ENCODE measurements at places on chromosomes 7 and 10.
A peak's percentile ranks its signal among the peaks of the same experiment; 100 is the strongest.

GRCh38 chr7:44372560-44373417 lies 47.4 kb upstream of the CAMK2B start:
- no peak for DNase-seq

GRCh38 chr7:75617634-75618234 lies 121.0 kb downstream of the HIP1 start:
- DNase-seq: no peak

DNA sequence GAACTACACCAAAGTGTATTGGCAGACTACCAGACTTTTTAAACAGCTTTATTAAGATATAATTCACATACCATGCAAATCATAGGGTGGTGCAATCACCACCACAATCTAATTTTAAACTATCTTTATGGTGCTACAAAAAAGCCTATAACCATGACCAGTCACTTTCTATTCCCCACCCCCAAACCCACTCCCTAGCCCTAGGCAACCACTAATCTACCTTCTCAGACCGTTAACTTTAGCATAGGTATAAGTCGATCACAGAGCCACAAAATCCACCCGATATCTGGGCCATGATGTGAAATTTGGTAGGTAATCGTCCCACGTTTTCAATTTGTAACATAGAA lies 536 bp upstream of the POM121 start:
- no peak for DNase-seq

GRCh38 chr7:104998040-104998752 lies 15.8 kb upstream of the KMT2E start:
- DNase-seq: no peak

DNA sequence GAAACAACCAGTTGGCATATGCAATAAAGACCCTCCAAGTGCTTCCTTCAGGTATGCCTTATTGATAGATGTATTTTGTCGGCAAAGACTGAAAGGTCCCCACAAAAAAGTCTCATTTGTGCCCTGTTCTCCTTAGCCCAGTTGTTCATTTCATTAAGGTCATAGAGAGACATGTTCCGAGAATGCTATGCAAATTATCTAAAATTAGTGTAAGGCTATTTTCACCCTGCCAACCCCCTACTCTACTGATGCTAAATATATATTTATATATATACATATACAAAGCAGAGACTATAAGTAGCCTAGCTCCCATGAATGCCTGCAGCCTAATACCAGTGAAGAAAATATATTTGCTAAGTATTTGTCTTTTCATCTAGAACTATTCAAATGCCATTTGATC lies 96.7 kb upstream of the ADO start:
- DNase-seq: no peak

- no peak for DNase-seq
These were observed 207.3 kb downstream of the CXCL12 start for GRCh38 chr10:44177610-44178009.

DNA sequence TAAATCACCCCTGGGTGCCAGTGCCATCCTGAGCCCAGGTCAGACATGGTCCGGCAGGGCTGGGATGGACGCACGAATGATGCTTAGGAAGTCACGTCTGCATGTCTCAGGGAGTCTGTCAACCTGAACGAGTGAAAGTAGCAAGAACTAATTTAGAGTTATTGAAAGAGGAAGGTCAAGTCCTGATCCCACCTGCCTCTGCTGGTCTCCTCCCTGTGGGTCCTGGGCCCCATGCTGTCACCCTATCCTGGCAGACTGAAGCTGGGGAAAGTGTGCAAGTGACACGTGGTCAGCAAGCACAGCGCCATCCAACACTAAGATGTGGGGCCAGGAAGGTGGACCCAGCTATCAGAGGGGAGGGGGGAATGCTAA lies 26.1 kb upstream of the GRID1 start:
- no peak for DNase-seq

- no peak for DNase-seq
These were observed 400.2 kb downstream of the PHTF2 start for GRCh38 chr7:78198756-78199155.

DNA sequence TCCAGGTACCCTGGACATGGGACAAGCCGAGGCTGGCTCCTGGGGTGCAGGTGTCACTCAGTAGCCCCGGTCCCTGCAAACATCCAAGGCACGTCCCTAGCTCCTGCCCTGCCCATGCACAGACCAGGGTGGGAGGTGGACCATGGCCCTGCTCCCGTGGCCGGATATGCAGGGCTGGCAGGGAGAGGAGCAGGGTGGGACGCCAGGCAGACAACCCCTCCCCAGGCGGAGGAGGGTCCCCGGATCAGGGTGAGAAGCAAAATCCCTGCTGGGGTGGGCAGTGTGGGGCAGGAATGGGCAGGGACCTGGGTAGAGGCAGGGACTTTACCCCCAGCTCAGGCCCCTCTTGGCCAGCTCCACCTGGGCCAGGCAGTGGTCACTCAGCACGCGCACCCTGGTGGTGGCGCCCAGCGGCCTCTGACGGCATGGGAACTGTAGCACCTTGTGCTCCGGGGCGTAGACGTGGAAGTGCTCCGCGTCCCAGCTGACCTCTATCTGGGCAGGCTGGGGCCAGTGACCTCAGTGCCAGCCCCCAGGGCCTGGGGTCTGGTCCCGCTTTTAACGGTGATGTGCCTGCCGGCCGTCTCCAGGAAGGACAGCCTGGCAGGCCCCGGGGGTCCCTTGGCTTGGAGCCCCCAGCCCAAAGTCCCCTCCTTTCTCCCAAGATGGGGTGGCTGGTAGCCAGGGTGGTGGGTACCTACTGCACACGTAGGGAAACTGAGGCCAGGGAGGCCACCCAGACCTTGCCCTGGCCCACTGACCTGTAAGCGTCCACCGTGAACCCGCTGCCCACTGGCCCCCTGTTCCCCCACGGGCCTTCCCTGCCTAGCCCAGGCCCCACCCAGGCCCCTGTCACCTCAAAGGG lies 1.2 kb downstream of the GRIFIN start:
- DNase-seq: no peak

GRCh38 chr10:2839081-2839725 lies 228.1 kb upstream of the PFKP start:
- peak; percentile 75 for DNase-seq

- DNase-seq: no peak
These were observed 114.2 kb upstream of the HABP2 start for GRCh38 chr10:113438652-113439051.

- no peak for DNase-seq
These were observed 260.2 kb upstream of the TMEM72 start for GRCh38 chr10:44650691-44651661.

DNA sequence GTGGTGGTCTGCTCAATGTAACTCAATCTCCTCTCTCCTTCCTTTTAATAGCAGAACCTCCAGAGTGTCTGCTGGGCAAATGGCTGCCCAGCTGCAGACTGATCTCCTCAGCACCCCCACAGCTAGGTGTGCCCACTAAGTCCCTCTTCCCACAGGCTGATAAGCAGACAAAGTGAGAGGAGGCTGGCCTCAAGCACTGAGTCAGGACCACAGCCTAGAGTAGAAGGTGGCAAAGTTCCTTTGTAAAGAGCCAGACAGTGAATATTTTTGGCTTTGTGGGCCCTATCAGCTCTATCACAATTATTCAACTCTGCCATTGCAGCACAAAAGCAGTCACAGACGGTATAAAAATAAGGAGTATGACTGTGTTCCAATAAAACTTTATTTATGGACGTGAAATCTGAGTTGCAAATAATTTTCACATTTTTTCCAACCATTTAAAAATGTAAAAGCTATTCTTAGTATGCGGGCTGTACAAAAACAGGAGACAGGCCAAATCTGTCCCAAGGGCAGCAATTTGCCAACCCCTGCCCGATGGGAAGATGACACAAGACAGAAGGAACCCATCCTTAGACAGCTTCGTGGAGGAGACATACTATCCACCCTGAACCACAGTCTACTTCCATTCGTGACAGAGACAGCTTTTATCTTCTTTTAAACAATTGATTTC lies 23.4 kb downstream of the JAZF1 start:
- DNase-seq: no peak

GRCh38 chr10:125159486-125159931 lies 854 bp downstream of the CTBP2 start:
- no peak for DNase-seq

DNA sequence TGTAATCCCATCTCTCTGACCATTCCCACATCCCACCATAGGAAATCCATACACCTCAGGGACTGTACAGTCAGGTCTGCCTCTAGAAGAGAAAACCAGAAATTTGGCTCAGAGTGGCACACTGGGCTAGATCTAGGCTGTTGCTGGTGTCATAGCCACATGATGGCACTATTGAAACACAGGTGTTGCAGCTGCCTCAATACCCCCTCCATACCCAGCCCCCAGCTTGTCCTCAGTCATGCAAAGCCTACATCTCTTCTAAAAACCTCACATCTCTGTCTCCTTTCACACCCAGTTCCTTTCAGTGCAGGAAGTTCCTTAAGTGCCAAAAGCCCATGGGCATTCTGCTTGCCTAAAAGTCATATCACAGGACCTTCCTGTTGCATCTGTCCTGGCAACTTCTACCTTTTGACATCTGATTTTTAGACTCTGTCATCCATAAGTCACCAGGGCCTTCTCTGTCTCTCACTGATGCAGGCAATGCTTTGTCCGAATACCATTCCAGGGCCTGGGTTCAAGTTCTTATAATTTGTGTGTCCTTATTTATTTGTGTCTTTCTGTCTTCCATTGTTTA lies 27.0 kb upstream of the HIBADH start:
- peak; percentile 52 for DNase-seq

GRCh38 chr10:85642421-85643170 lies 724.0 kb downstream of the GRID1 start:
- no peak for DNase-seq

- DNase-seq: no peak
These were observed 152.3 kb upstream of the GPR26 start for GRCh38 chr10:123513870-123514269.

DNA sequence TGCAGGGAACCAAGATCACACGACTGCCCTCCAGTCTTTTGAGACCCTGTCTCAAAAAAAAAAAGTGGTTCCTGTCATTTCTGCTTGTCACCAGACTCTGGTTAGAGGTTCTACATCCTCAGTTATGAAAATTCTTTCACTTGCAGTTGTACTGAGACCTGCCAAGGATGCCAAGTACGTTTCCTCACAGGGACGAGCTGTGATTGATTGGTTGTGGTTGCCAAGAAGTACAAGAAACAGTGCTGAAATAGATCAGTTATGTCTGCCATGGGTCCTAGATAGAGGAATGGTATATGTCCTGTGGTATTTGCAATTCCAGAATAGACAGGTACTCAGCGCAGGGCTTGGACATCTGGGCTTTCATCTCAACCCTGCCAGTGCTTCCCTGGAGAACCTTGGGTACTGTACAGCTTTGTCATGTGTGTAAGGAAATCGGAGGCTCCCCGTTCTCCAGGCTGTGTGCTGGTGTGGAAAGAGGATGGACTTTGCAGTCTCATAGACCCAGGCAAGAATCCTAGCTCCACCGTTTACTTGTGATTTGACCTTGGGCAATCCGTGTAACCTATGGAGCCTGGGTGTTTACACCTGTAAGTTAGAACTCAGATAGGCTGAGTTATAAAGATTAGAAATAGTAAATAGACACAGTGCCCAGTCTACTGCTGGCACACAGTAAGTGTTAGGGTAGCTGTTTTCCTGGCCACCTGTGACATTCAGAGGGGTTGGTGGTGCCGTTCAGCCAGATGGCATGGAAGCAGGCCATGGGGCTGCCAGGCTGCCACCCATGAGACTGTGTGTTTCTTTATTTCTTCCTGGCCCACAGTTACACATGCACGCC lies 53.0 kb downstream of the COL13A1 start:
- no peak for DNase-seq

DNA sequence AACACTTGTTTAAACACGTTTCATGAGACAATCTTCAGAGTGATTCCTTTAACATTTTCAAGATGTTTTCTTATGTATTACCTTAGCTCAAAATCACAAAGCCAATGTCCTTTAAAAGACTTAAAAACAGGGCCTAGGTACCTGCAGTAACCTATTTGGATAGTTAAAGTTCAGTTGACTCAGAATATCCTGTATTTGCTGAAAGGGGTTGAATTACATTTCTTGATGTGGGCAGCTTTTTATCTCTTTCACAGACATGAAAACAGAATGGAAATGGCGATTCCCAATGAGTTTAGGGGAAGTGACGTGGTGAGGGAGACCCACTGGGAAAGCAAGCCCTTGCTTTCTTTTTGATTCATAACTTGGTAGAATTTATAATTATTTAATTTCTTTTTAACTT lies 324.4 kb upstream of the AOAH start:
- DNase-seq: no peak

- no peak for DNase-seq
These were observed 4.3 kb downstream of the MAP3K8 start for GRCh38 chr10:30438021-30438850.

DNA sequence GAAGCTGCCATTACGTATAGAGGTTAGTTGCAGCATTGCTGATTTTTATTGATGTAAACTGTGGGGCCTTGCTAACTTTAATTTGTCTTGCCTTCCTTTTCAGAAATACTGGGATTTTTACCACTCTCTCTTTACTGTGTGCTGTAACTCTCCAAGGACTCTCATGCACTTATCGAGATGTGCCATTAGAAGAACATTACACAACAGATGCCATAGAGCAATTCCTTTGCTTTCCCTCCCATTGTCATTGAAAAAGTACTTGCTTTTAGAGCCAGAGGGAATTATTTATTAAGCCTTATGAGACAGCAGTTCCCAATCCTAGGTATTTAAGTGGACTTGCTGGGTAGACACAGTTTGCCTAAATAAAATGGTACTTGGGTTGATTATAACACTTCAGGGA lies 51.7 kb downstream of the ASB4 start:
- DNase-seq: no peak

- DNase-seq: no peak
These were observed 47.6 kb downstream of the ABRAXAS2 start for GRCh38 chr10:124849111-124849773.

DNA sequence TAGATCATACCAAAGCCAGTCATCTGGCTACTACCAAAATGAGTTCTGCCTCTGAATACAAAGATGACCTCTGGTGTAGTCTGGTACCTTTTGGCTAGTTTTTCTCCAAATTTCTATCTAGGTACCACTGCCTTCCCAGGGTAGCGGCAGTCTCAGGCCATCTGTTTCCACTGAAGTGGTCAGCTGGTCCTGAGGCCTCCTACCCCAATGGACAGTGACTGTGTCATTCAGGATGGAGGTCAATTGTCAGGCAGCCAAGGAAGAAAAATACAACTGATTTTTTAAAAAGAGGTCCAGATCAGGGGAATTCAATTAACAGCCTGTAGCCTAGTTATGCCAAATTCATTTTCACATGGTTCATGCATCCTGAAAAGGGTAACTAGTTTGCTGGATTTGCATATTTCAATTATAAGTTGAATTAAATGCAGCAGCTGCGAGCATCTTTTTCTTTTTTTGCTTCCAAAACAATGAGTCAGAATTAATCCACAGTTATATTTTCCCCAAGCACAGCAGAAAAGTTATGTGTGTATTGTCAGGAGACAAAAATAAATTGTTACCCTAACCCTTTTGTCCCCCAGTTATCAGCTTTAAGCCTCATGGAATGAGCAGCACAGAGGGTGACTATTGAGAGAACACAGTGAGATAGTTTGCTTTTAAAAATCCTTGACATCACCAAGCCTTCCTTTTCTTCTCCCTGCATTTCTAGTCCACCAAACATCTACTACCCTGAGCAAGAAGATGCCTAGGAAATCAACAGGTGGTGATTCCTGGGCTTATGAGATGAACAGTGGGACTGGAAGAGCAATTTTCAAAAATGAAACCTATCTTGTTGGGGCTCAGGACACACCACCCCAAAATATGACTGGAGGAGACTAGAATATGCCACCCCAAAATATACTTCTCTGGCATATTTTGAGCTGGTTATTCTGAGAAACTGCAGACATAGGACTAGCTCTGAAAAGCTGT lies 27.7 kb downstream of the BCCIP start:
- DNase-seq: no peak
